ENCODE measurements at places on chromosomes 7 and 10.

DNA sequence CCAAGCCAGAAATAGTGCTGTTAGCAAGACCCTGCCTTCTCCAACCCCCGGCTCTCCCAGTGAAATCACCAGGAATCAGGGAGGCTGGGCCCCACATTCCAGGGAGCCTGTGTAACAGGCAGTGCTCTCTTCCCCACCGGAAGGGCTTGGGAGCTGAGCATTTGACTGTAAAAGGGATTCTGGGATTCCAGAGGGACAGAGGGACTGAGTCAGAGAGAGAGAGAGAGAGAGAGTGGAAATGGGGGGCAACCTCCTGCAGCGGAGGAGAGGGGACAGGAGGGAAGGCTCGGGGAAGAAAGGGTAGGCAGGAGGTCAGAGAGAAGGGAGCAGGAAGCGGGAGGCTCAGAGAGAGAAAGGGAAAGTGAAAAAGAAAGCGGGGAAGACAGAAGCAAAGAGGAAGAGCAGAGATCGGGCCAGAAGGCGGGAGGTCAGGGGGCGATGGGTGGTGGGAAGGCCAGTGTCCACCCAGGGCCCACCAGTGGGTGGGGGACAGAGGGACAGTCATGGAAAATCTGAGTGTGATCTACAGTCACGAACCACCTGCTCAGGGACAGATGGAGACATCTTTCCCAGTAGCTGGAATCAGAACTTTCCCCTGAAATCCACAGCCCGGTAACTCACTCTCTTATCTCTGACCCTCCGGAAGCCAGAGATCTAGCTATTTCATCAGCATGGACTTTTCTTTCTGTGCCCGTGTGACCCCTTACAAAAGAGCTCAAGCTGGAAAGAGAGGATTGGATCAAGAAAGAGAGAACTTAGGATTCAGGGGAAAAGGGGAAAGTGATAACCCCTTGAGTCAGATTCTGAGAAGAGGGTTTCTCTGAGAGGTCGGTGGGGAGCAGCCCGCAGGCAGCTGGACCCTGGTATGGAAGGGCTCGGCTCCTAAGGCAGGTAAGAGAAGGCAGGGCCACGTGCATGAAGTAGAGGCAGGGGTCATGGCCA, 4.6 kb upstream of the SERPINE1 start:
- DNase-seq = no peak

DNA sequence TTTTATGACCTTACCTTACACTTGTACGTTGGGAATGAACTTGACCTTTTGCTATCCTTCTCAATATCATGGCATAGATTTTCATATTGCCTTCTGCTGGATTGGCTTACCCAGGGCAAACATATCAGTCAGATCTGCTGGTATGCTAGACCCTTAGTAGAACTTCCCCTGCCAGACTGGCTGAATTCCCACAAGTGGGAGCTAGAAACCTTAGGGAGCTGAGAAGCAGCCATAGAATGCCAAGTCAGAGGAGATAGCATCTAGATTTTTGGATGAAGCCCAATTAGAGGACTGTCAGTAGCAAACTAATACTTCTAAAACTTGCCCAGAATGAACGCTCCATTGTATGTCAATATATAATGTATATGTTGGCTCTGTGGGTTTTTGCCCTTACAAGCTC, 385.0 kb downstream of the NXPH1 start:
- DNase-seq = no peak

DNA sequence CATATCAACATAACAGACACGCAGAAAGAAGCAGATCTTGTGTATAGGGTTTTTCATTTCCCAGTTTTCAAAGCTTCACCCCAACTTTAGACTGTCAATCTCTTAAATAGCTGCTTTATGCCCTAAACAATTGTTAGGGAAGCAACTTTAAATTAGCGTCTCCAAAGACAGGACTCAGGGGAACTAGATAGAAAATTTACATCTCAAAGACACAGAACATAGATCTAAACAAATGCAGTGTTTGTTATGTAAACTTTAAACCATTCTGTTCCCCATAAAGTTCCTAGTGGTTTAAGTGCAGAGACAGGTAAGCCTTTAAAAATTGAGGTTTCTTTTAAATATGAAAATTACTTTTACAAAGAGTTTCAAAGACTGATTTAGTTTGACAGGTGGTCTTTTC, 379.2 kb upstream of the GHITM start:
- DNase-seq = no peak

GRCh38 chr10:114777415-114777814, 44.2 kb upstream of the FHIP2A start:
- no peak for DNase-seq

DNA sequence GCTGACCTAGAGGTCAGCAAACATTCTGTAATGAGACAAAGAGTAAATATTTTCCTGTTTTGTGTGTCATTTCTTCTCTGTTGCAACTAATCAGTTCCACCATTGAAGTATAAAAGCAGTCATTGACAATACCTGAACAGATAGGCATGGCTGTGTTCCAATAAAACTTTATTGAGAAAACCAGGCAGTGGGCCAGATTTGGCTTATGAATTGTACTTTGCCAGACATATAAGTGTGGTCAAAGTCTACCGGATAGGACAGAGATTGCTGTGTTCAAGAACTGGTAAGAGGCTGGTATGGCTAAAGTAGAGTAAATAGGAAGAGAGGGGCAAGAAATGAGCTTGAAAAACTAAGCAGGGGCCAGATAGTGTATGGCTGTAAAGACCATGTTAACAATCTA, 38.3 kb upstream of the TAC1 start:
- no peak for DNase-seq

DNA sequence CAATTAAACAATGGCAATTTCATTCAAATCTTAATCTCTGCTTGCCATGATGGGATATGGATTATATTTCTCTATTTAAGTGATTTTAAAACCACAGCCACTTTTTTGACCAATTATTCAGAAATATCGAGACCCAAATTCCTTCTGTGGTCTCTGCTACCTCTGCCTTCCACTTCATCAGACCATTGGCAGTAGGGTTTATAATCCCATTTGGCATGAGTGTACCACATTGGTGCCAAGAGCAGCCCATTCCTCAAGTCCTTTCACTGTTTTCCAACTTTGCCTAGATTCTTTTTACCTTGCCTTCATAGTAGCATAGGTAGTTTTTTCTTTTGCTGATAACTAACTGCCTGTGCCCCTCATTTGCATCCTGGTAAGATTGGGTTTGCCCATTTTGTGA, 319.9 kb downstream of the ARL4A start:
- DNase-seq = no peak

- no peak for DNase-seq
These were observed 13.1 kb downstream of the UMAD1 start for GRCh38 chr7:7653593-7654187.

DNA sequence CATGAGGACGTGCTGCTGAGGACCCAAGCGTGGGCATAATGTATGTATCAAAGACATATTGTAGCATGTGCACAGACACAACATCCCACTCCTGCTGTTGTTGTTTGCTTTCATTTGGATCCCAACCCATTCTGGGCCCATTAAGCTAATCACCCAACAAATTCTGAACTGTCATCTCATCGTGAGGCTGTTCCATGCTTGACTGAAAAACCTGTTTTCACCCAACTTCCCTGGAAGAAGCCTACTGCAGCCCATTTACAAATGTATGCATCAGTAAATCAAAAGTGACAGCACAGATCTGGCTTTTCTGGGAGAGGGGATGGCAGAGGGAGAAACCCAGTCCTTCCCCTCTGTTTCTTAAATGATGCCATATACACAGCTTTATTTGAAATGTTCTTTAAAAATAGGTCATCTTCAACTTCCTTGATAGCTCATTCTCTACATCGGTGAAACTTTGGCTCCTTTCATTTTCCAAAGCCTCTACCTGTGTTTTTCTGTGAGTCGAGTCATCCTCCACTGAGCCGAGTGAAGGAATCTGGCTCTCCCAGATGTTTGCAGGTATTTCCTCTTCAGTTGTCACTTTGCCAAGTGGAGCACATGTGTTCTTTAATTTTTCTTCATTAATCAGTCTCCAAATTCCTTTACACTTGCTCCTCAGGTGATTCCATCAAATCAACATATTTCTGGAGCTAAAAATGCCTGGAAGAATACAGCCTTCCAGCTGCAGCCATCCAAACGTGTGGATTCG, 151.8 kb downstream of the CHN2 start:
- no peak for DNase-seq

DNA sequence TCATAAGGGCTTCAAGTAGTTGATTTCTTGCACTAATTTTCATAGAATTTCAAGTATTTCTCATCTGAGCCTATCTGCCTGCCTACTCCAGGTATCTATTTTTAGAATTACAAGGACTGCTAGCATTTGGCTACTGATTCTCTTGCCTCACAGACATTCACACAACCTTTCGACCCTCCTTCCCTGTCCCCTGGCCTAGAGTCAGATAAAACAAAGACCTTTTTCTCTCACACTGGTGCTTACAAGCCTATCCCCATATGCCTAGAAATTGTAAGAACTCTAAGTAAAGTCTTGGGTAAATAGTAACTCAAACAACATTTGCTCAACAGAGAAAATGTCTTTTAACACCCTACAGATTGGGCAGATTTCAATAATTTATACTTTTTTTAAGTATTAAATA, 6.3 kb downstream of the GPAM start:
- DNase-seq = no peak
